Transverse colon (tissue), 4 donors: ENCODE measurements at places on chromosomes 13 and 19.

DNA sequence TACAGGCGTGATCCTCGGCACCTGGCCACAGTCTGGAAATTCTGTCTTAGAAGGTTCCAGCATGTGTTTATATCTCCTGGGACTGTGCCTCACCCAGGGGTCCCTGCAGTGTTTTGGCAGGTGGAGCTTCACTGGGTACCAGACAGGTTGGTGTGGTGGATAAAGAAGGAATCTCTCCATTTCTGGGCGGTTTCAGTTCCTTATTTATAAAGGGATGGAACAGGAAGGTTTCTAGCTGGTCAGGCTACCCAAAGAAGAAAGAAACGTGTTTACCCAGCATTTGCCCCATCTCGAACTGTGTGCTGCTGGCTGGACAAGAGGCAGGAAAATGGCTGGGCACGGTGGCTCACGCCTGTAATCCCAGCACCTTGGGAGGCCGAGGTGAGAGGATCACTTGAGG, 9.8 kb downstream of the PNPLA6 start:
- no peak for DNase-seq

GRCh38 chr19:4197625-4198466, 15.4 kb downstream of the ANKRD24 start:
- no peak for DNase-seq

- no peak for DNase-seq
These were observed 16.3 kb downstream of the GPR183 start for GRCh38 chr13:99290894-99291293.

GRCh38 chr19:35549174-35549788, 3.9 kb downstream of the TMEM147 start:
- peak; percentile 56 for DNase-seq

DNA sequence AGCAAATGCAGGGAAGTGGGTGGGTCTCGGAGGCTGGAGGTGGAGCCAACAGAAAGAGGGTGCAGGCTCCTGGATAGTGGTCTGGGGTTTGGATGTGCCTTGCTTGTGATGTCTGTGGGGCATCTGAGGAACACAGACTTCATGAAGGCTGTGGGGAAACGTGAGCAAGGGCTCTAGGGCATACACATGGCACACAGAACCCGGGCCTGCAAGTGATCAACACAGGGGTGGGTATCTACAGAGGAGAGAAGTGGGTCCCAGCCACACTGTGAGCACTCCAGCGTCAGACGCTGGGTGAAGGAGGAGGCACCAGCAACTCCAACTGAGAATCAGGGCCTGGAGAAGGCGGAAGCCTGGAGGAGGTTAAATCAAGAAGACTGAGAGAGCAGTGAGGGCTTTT, 5.4 kb upstream of the UBE2M start:
- no peak for DNase-seq

DNA sequence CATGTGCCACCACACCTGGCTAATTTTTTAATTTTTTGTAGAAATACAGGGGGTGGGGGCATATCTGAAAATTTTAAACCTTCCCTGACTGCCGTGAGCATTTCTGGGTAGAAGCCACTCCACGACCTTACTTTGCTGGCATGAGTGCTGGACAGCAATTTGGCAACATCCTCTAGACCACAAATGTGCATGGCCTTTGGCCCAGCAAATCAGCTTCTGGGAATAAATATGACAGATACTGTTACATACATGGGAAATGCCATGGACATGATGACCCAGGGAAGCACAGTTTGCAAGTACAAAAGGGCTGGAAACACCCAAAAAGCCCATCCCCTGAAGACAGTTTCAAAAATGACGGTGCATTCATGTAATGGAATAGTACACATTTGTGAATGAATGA, 3.2 kb upstream of the PVR start:
- DNase-seq = no peak

GRCh38 chr19:5680084-5680436, 256 bp downstream of the MICOS13 start:
- peak; percentile 50 for DNase-seq

GRCh38 chr19:17487284-17488121, 17.2 kb downstream of the SLC27A1 start:
- DNase-seq = no peak

DNA sequence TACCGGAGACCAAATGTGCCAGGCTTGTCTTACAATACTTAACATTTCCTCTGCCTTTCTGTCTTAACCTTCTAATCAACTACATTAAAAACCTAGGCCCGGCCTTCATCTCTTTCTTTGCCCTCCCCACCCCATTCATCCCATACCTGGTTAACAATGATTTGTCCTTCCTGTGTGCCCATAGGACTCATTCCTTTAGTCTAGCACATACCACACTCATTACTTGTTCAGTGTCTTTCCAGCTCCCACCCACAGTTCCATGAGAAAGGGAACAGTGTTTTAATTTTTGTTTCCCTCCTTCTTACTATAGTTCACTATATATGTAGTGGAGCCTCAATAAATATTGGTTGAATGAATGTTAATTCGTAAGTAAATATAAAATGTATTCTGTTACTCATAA, 2.4 kb downstream of the CLN5 start:
- no peak for DNase-seq

GRCh38 chr13:100059827-100060226, 29.1 kb upstream of the PCCA start:
- no peak for DNase-seq

DNA sequence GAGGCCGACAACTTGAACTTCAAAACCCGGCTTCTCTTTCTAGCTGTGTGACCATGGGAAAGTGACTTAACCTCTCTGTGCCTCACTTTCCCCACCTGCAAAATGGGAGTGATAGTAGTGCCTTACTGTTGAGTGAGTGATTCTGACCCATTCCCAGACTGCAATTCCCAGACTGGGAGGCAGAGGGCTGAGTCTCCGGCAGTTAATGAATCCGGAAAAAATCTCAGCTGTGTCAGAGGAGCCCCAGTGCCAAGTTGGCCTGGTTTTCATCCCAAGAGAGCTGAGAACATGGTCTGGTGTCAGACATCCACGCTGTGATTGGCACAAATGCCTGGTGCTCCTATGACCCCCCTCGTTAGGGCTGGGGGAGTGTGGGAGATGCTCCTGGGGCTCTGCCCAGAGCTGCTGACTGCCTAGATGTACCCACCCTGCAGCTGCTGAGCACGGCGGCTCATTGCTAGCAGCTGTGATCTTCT, 50.0 kb downstream of the PIN1 start:
- DNase-seq = no peak

- DNase-seq = no peak
These were observed 665.2 kb downstream of the TBC1D4 start for GRCh38 chr13:74816737-74817136.

DNA sequence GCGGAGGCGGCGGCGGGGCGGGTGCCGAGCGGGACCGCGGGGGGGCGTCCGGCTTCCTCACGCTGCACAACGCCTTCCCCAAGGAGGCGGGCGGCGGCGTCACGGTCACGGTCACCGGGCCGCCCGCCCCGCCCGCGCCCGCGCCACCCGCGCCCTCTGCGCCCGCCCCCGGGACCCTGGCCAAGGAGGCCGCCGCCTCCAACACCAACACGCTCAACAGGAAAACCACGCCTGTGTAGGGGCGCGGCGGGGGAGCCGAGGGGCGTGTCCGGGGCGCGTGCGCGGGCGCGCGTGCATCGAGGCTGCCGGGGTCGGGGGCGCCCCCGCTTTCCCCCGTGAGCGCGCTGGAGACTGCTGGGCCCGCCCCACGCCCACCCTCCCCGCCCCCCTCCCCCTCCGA, 8.8 kb upstream of the CACNG6 start:
- peak; percentile 30 for DNase-seq

DNA sequence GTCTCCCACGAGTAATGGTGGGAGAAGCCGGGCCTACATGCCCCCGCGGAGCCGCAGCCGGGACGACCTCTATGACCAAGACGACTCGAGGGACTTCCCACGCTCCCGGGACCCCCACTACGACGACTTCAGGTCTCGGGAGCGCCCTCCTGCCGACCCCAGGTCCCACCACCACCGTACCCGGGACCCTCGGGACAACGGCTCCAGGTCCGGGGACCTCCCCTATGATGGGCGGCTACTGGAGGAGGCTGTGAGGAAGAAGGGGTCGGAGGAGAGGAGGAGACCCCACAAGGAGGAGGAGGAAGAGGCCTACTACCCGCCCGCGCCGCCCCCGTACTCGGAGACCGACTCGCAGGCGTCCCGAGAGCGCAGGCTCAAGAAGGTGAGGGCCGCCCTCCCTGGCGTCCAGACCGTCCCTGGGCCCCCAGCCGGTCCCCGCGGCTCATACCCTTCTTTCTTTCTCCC, 1.4 kb upstream of the USF2 start:
- DNase-seq = peak; percentile 61

DNA sequence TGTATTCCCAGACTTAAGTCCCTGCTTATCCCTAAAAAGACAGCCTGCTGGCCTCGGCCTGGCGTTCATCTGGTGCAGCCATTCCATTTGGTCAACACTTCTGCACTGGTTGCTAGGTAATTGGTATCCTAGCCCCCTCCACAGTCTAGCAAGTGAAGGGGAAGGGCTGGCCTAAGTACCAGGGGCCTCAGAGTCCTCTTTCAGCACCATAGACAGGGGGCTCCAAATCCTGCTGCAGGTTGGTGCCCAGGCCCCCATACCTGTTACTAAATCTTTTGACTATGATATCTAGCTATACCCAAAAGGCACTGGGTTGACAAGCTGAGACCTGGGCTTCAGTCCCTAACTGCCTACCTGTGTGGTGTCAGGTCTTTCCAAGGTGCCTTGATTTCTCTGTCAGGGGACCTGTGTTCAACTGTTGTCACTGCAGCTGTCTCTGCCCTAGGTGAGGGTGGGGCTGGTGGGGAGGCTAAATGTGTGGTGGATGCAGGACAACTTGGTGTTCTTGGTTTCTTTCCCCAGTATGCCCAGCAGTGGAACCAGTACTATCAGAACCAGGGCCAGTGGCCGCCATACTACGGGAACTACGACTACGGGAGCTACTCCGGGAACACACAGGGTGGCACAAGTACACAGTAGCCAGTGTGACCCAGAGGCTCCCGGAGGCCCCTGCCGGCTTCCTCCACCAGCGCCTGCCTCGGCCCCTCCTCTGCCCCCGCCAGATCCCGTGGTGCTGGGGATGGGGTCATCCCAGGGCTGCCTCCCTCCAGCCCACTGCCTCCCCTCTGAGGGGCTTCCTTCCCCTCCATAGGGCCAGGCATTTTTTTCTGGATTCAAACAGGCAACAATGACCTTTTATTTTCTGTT, 3.8 kb upstream of the CCDC97 start:
- no peak for DNase-seq

- DNase-seq = no peak
These were observed 1423.8 kb upstream of the MIR17HG start for GRCh38 chr13:89923736-89924135.

DNA sequence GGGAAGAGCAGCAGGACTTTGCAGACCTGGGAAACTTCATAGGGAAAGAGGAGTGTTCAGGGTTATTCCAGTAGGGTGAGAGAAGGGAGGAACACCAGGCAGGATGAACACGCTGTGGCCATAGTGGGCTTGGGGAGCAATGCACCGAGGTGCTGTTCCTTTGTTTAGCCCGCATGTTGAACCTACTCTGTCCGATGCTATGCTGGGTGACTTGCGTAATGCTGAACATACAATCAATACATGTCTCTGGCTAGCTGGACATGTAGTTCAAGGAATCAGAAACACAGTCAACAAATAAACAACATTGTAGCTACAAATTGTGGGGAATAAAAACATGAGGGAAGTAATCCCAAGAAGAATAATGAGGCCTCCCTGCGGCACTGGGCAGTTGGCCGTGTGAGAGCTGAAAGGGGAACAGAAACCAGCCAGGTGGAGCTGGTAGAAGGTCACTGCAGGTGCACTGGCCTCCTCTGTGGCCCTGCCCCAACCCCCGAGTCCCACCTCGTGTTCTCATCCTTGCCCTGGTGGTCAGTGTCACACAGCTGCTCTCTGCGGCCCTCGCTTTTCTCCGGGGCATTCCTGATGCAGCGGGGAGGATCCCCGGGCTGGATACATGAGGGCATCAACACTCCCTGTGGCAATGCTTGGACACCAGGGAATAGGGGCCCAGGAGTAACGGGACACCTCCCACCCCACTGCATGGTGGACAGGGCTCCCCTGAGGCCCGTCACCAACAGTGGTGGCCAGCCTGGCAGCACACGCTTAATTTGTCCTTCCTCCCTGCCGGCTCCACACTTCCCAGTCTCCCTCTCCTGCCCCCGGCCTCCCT, 36.9 kb upstream of the TUBGCP3 start:
- peak; percentile 34 for DNase-seq

DNA sequence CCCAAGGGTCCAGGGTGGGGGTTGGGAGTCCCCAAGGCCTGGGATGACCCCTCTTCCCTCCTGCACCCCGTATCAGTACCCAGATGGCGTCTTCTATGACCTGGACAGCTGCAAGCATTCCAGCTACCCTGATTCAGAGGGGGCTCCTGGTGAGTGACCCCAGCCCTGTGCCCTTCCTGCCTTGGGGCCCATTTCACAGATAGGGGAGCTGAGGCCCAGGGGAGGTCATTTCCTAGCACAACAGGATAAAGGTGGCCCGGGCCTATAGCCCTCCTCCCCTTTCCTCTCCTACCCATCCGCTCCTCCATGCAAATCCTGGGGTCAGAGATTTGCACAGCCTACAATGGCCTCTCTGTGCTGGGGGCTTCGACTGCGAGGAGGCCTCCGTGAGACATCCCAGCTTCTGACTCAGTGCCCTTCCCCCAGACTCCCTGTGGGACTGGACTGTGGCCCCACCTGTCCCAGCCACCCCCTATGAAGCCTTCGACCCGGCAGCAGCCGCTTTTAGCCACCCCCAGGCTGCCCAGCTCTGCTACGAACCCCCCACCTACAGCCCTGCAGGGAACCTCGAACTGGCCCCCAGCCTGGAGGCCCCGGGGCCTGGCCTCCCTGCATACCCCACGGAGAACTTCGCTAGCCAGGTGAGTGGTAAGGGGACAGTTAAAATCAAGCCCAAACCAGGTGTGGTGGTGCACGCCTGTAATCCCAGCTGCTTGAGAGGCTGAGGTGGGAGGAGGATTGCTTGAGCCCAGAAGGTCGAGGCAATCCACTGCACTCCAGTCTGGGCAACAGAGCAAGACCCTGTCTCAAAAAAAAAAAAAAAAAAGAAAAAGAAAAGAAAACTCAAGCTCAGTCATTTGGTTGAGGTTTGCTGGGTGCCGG, 3.9 kb downstream of the SPIB start:
- DNase-seq = no peak

DNA sequence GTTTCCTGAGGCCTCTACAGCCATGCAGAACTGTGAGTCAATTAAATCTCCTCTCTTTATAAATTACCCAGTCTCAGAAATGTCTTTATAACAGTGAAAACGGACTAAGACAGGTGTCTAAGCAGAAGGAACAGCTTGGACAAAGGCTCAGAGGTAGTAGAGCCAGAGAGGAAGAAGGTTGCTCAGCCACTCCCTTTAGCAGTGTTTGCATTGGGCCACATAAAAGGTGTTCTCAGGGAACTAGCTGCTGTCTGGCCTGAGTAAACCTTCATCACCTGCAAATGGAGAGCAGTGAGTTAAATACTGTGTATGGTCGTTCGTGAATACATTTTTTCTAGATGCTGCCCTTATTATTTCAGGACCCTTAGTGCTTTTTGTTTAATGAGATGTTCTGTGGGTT, 383.4 kb downstream of the EFNB2 start:
- peak; percentile 44 for DNase-seq

- no peak for DNase-seq
These were observed 415.0 kb upstream of the SPRY2 start for GRCh38 chr13:80755910-80756309.

GRCh38 chr19:8526345-8527091, 12.6 kb upstream of the ZNF414 start:
- peak; percentile 92 for DNase-seq

- no peak for DNase-seq
These were observed 4.5 kb downstream of the SAE1 start for GRCh38 chr19:47135156-47135555.
